D721Med (cell line): ENCODE measurements at places on chromosomes 3 and 15.

DNA sequence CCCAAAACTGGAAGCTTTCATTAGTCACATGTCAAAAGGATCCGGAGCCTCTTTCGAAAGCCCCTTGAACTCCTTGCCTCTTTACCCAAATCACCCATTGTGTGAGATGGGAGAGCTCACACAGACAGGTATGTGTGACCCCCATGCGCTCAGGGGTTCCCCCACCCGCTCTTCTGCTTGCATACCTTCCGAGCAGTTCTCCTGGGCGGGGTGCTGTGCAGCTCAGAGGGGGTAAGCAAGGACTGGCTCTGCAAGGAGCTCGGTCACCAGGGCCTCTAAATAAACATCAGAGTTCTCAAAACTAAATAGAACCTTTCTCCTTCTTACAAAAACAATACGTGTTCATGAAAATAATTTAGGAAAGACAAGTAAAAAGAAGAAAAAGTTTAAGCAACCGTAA lies 55.7 kb downstream of the PXYLP1 start:
- DNase-seq: no peak

DNA sequence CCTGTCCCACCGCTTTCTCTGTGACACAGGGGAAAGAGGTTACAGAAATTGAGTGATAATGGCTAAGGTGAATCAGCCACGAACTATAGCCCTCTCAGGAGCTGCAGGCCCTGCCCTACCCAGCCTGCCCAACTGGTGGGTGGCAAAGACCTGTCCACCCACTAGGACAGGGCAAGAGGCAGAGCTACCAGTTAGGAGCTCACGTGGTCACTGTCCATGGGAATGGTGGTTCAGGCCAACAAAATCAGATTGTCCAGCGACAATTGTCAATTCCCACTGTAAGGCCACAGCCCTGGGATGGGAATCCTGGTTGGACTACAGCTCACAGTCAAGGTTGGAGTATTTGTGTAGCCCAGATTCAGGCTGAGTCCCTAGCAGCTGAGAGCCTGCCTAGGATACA lies 75.0 kb downstream of the PPCDC start:
- no peak for DNase-seq

DNA sequence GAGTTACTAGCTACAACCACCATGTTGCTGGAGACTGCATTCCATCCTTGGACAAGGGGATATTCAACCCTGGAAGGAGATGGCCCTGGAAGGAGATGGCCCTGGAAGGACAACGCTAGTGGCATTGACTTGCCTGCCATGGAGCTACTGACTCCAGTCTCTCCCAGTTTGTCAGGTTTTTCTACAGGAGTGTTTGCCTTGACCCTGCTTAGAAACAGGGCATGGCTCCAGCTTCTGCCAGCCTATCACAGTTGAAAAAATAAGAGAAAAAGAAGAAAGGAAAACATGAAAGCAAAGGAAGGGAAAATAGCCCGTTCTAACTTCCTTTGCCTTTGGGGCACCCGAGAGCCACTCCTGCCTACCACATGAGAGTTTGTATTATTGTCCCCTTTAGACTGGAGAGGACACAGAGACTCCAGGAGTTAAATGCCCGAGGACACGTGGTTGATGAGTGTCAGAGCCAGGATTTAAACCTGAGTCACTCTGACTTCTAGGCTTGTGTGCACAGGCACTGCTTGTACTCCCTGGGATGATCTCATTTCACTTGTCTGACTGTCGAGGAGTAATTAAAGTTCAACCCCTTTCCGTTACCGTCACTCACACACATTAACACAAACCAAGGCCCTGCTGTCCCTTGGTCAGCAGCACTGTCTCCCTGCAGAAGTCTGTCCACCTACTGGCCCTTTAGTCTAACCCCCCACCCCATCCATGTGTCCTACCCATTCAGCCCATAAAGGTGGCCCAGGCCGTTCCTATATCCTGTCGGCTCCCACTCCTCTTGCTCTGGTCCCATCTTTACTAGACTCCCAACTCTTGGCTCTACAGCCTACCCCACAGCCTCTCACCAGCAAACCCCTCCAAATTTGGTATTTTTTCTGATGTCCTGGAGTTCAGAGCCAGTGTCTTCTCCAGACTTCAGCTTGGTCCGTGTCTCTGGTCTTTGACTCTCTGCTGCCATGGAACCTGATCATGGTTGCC lies 46.1 kb downstream of the C2CD4A start:
- no peak for DNase-seq

- DNase-seq: no peak
Measured at GRCh38 chr15:77874063-77874462, 203.4 kb downstream of the TBC1D2B start.

DNA sequence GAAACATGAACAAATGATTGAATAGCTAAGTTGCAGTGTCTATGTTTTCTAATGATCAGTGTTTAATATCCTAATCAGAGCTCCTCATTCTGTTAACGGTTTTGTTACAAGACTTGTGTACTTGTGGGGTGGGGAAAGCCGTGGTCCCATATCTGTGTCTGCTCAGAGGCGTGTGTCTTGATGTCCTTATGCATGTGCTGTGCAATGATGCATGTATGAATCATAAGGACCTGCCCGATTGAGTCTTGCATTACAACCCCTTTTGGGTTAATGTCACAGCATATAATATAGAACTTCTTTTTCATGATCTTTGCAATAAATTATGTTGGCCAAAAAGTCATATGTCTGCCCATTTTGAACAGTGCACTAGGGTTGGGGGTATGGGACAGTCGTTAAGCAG lies 233.4 kb downstream of the ITPR1 start:
- DNase-seq: no peak

DNA sequence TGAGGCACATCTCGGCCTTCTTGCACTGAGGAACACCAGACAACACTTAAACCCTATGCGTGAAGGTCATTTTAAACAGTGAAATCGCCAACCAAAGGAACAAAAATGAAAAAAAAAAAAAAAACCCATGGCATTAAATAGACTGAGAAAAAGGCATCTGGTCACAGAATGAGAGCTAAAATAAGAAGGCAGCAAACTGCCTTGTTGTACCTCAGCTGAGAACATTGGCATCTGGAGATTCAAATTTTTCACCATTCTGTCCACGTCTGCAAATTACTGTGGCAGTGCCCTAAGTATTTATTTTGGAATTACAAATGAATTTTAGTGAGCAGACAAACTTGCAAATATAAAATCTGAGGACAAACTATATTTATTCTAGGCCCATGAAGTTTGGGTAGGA lies 82.6 kb upstream of the POU1F1 start:
- DNase-seq: no peak

DNA sequence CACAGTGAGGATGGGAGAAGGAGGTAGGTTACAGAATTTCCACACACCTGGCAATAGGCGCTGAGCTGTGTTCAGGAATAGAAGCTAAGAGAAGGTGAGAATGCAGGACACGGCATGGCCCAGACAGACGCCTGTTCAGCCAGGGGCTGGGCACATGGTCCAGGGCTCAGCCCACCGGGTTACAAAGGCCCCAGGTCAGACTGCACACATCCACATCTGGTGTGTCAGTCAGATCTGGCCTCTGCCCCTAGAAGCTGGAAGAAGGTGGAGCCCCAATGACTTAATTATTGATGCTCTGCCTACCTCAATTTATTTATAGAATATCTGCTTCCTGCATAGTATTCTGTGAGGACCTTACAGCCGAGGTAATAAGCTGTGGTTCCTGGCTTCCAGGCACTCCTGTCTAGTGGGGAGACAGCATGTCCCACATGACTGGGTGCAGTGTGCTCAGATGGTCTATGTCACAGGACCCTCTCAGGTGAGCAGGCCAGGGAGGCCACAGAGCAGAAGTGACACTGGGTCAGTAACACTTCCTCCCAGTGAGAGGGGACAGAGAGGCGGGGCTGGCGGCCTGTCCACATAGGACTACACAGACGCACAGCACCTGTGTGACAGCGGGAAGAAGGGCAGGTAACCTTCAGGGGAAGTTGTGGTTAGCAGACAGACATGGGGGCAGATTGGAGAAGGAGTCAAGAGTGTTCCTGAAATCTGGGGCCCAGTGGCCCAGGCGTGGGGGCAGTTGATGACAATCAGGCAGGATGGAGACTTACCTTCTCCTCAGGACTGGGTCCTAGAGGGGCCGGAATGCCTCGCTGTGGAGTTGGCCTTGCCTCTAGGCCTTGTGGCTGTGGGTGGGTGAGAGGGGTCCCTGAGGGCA lies 38.6 kb upstream of the PLXNA1 start:
- no peak for DNase-seq

DNA sequence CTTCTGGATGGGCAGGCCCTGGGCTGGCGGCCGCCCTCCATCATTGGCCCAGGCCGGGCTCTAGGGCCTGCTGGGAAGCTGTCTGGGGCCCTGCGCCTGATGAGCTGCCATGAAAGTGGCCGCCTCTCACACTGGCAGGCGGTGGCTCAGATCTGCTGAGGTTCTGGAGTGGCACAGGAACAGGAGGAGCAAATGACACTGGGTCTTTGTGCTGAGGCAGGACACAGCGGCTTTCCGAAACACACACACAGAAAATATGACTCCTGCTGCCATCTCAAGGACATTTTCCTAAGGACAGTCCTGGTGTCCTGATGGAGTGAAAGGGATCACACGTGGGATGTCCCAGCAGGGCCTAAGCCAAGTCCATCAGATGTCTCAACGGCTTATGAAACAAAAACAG lies 103.5 kb downstream of the NUP210 start:
- DNase-seq: no peak

- no peak for DNase-seq
Measured at GRCh38 chr15:78070049-78070700, 7.3 kb downstream of the TBC1D2B start.

DNA sequence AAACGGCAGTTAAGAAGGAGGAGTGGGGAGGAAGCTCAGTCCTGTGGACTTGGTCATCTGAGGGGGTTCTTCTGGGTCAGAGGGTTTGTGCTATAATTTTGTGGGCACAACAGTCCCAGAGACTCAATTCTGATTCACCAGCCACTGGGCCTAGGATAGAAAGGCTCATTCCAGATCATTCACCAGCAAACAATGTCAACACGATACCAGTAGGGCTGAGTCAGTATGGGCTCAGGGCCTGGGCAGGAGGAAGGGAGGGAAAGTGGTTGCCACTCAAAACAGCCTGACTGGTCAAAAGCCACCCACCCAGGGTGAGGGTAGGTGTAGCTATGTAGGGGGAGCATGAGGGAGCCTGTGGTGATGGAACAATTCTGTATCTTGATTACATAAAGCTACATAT lies 86.9 kb upstream of the MEX3B start:
- DNase-seq: no peak

DNA sequence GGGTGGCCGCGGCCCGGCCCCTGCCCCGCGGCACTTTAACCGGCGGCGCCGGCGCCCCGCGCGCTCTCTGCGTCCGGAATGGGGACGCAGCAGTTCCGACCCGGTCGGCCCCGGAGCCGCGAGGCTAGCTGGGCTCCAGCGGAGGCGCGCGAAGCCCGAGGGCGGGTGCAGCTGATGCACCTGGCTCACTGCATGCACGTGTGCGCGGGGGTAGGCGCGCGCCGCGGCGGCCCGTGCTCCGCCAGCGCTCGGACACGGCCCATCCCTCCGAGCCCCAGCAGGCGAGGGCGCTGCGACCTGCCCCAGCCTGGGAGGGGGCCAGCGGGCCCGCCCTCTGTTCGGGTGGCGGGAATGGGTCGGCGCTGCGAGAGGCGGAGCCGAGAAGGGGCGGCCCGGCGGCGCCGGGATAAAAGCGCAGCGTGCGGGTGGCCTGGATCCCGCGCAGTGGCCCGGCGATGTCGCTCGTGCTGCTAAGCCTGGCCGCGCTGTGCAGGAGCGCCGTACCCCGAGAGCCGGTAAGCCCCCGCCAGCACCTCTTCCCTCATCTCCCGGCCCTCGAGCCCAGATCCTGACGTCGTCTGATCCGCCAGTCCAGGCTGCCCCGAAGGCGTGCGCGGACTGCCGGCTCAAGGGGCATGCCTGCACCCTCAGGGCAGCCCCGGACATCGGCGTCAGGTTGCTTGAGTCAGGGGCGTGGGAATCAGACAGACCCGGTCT lies at the start of the genes CHDH and IL17RB:
Gene CHDH (minus strand): TSS at position 286 of the 717 bp plus-strand sequence. CDS start 22,411 bp downstream, outside the sequence.
Gene IL17RB (plus strand): TSS at position 435 of the 717 bp plus-strand sequence. CDS start 21 bp downstream, at position 456.
- no peak for DNase-seq

DNA sequence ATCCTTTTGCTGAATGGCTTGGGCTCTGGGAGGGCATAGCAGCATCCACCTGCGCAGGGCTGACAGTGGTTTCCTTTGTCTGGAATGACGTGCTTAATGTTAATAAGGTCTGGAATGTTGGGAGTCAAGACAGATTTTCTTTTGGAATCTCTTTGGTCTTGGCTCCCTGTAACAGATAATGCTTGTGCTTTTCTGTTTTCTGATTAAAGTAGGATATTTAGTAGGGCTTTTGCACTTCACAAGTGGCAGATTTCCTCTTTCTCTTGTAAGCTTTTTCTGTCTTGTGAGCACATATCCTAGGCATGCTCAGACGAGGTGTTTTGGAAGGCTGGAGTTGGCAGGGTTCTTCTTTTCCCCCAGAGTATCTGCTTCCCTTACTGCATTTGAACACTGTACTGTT lies 189.6 kb downstream of the GHSR start:
- no peak for DNase-seq

- DNase-seq: no peak
Measured at GRCh38 chr15:52678468-52679231, 538 bp downstream of the ATOSA start.

GRCh38 chr3:46674031-46674845 lies 19.2 kb downstream of the ALS2CL start:
- no peak for DNase-seq

GRCh38 chr15:64476550-64476949 lies 16.2 kb downstream of the ZNF609 start:
- no peak for DNase-seq

GRCh38 chr15:83977992-83978391 lies 257.6 kb upstream of the GOLGA6L4 start:
- DNase-seq: no peak
